ENCODE measurements at places on chromosomes 11 and 22.
A peak's percentile ranks its signal among the peaks of the same experiment; 100 is the strongest.

DNA sequence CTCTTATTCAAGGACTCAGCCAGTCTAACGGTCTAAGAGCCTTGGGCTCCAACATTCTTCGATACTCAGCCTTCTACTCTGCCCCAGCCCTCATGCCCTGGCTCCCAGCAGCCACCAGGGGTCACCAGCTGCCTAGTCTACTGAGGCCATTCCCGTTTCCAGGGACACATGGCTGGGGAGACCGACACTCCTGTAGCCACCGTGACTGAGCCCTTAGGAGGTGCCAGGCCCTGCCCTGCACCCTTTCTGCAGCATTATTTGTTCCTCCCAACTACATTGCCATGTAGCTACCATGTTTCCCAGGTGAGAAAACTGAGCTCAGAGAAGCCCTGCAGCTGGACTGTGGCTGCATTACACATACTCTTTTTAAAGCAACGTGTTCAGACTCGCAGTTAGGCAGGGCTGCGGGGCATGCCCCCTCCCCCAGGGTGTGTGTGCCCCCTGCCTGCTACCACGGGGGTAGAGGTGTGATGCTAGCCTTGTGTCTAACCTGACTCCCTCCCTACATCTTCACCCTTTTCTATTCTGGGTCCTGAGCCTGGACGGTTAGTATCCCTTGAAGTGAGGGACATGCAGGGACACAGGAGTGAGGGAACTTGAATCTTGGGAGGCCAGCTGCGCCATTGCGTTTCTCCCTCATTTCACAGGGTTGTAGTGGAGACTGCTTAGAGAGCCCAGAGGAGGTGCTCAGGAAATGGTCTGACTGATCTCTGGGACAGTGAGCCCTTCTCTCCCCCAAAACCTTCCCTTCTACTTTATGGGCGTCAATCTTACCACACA is 17.5 kb downstream of the ATG16L2 start:
- DNase-seq = peak; percentile 78

- no peak for DNase-seq
These were observed 2.0 kb downstream of the CLCF1 start for GRCh38 chr11:67371189-67371910.

DNA sequence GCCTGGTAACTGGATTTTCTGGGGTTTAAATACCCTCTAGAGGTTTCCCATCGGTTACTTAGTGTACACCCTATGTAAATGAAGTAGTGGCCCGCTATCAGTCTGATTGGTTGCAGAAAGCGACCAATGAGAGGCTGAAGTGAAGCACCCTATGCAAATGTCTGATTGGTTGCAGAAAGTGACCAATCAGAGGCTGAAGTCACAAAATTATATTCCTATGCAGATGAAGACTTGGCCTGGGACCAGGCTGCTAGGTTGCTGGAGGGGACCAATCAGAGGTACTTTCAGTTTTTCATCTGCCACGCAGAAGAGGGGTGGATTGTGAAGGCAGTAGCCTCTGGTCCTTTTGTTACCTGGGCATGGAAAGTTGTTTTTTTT is 134.8 kb downstream of the TBC1D22A start:
- DNase-seq = no peak

DNA sequence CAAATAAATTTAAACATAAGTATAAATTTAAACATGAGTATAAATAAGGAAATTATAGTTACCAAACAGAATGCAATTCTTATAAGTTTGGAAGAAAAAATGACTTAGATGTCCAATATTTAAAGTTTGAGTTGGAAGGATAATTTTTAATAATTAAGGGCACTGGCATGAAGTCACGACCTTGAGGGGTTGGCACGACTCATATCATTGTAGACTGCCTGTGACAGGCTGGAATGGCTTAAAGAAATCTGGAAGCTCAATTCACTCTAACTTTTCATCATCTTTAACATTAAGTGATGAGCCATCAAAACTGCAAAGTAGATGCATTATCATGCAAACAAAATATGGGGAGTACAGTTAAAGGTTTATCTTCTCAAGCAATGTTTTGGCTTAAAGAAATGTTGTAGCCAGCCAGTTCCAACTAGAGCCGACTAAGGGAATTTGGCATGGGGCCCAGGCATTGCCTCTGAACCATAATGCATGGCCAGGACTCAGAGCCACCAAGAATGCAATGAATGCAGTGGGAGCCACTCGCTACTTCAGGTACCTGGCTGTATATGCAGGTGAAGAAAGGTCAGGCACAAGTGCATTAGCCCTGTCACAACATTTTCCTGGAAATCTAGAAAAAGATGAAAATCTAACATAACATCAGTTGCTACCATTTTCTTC is 33.4 kb downstream of the PGR start:
- no peak for DNase-seq

DNA sequence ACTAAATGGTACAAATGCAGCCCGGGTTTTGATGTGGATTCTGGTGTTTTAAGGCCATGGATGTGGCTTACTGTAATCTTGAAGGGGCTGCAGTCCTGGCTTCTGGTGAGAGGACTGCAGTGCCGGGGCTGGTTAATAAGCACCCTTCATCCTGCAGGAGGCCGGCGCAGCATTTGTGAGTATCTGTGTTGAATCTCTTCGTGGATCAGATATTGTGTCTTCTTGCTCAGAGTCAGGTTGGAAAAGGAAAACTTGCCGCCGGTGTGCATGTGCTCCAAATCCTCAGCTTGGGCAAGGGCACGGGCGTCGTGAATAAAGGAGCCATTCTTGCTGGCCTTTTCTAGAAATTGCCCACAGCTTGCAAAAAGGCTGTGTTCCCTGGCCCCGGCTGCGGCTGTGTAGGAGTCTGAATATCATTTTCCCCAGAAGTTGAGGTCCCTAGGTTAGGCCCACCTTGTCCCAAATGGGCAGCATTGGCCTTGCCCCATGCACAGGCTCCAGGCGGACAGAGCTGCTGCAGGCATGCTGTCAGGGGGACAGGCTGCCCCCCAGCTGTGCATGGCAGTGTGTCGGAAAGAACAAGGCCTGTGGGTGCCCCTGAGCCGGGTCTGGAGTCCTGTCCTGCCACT is 28.9 kb upstream of the PARVB start:
- DNase-seq = no peak

DNA sequence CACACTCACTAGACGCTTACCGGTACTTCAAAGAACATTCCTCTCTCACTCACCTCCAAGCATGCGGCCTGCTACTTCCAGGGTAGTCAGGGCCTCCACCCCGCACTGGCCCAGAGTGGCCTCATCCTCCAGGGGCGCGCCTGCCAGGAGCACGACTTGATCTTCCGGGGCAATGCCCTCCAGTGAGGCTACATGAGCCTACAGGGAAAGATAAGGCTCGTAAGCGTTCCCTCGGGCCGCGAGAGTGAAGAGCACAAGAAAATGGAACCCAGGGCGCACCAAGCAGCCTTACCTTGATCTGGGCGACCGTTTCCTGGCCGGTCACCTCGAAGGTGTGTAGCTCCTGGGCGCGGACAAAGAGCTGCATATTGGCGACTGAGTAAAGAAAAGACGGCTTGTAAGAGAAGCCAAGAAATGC is 478 bp downstream of the FAU start:
- peak; percentile 62 for DNase-seq

DNA sequence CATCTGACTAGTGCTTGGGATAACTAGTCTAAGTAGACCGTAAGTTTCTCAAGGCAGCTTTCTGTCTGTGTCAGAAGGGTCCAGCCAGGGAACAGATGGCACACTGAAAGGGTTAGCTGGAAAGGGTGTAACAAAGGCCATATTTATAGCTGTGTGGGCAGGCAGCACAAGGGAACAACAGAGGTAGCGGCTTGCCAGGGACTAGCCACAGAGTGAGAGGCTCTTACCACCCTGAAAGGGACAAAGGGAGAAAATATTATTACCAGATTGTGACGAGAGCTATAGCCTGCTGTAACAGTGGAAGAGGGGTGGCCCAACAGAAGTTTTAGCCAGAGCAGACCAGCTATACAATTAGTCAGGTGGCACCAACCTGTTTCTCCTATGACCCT is 129.4 kb downstream of the CCDC34 start:
- DNase-seq = no peak

GRCh38 chr11:70205049-70205725 is 2.1 kb downstream of the FADD start:
- DNase-seq = no peak

DNA sequence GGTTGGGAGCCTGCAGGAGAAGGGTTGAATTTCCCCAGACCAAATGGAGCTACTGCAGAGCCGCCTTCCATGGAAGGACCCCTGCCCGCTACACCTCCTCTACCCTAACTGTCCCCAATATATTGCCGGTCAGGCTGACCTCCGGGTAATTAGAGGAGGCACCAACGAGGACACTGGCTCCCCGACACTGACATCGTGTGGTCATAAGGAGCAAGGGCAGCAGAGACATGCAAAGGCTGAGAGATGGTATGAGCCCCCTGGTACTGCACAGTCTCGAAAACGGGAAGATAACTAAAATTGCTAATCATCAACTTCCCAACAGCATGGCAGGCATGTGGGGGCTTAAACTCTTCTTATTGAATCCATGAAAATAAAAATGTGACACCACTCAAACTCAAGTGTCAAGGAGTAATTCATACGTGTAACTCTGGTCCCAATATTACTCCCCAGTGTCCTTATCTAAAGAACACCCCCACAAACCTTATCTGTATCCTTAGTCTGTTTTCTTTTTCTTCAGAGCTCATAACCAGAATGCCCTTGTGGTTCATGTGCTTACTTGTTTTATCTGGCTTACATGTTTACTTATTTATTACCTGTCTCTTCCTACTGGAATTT is 4.4 kb downstream of the CAVIN3 start:
- DNase-seq = peak; percentile 47

DNA sequence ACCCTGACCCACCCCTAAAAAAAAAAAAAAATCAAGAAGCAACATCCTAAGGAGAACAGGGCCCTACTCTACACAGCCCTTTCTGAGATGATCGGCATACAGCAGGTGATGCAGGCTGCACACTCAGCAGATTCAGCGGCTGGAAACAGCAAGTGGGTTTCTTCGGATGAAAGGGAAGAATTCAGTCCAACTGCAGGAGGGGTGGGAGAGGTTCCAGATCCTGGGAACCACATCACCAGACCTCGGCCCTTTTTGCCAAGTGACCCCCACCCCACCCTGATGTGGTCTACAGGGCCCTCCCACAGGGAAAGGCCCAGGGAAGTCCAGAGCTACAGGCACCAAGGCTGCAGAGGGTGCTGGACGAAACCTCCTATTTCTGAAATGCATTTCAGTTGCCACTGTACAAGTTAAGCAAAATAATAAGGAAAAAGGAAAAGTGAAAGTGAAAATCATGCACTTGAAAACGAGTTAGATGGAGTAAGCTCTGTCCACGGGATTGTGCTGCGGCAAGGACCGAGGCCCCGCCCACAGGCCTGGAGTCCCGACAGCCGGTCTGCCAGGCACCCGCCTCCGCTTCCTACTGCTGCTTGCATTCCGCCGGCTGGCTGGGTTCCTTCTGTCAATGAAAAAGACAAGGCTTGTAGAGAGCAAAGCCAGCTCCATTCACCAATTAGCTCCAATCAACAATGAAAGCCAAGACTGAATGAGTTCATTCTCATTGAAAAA is 16.0 kb upstream of the PHLDA2 start:
- no peak for DNase-seq

DNA sequence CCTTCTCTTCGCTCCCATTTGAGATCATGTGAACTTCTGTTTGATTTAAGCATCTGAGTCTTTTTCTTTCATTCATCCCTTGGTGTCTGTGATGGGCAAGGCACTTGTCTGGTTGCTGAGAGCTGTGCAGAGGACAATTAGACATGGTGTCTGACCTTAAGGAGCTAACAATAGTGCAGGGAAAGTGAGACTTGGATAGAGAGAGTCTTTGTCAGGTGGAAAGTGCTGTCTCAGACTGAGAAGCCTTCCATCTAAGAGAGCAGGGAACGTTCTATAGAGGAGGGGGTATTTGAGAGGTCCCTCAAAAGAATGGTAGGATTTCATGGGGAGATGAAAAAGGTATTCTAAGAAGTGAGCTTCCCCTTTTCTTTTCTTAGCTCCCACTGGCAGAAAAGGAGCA is 14.1 kb downstream of the MICAL3 start:
- DNase-seq = no peak

- DNase-seq = no peak
These were observed 147.2 kb downstream of the TRPC6 start for GRCh38 chr11:101436511-101437142.

GRCh38 chr11:34886609-34887008 is 29.6 kb downstream of the APIP start:
- no peak for DNase-seq

DNA sequence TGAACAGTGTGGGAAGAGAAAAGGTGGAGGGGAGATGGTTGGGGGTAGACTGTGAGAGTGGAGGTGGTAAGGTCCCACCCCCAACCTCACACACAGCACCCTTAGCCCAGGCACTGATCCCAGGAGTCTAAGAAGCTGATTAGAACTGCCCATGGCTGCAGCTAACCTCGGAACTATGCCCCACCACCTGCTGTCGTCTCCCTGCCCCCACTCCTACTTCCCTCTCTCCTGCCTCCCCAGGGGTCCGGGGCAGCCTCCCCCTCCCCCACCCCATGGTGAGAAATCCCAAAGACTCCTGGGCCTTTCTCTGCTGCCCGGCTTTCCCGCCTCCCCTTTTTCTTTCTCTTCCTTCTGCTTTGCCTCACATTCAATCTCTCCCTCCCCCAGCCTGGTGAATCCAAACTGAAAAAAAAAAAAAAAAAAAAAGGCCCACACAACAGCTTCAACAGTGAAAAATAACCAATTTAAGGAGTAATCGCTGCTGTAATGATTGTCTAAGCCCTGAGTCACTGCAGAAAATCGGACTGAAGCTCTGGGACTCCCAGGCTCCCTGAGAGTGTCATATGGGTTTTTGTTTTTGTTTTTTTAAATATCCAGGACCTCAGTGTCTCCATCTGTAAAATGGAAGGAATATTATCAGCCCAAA is 9.6 kb upstream of the TP53I11 start:
- no peak for DNase-seq

GRCh38 chr11:23226331-23227077 is 366.2 kb upstream of the CCDC179 start:
- no peak for DNase-seq

DNA sequence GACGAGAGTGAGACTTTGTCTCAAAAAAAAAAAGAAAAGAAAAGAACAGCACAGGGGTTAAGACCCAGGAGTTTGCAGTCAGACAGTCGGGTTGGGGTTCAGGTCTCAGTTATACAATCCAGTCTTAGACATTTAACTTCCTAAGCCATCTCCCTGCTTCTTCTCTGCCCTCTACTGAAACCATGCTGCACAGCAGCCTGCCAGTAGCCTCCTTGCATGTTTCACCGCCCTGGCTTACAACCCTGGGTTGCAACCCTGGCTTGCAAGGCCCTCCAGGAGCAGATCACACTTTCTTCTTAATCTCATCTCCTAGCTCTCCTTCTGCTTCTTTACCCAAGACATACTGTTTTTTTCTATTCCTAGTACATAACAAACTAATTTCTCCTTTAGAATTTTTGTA is 5.9 kb upstream of the B3GAT3 start:
- DNase-seq = no peak

DNA sequence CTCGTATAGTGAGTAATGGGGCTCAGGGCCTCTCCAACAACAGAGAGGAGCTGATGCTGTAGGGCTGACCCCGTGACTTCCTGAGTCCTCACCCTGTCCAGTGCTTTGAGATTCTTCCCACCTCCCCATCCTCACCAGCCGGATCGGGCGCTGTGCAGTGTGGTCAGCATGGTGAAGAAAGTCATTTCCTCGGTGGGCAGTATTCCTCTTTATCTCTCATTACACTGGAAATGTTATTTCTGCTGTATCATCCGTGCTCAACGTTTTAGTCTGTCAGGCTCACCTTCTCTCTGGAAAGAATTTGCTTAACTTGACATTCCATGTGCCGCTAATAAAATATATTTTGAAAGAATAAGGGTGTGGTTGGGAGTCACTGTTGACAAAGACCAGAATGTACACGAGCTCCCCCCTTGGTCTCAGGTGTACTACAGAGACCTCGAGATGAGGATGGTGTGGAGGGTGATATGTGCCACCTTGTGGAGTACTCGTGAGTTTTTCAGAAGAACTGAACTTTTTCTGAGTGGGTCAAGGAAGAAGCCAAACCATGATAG is 25.7 kb upstream of the SCGB1A1 start:
- DNase-seq = no peak
